ENCODE measurements at places on chromosomes 7 and 10. TPM values are rescaled to one million over a fixed set of nuclear protein-coding genes. Genes with fewer than 3 reads are reported as not detected.

INHBA gene
- total RNA-seq: 601 TPM

MYOZ1 gene
- total RNA-seq: 18.4 TPM

FAM131B gene
- 4.0 TPM for total RNA-seq

RGS10 gene
- total RNA-seq: 19.0 TPM

SH2D4B gene
- total RNA-seq: not detected

CDNF gene
- total RNA-seq: 0.69 TPM

STEAP1B gene
- 4.2 TPM for total RNA-seq

GRCh38 chr10:69957886-69958555 is 94.6 kb upstream of the MACROH2A2 start:
- peaks cover 7% of the 10 kb centered on the region for H3K4me1 ChIP-seq
- H3K4me3 ChIP-seq: no peak overlapping the region
- H3K36me3 ChIP-seq: peaks cover 11% of the 10 kb centered on the region
- no peak overlapping the region for H3K27ac ChIP-seq
- H3K27me3 ChIP-seq: no peaks in the 10 kb centered on the region
- DNase-seq: no peak

DNA sequence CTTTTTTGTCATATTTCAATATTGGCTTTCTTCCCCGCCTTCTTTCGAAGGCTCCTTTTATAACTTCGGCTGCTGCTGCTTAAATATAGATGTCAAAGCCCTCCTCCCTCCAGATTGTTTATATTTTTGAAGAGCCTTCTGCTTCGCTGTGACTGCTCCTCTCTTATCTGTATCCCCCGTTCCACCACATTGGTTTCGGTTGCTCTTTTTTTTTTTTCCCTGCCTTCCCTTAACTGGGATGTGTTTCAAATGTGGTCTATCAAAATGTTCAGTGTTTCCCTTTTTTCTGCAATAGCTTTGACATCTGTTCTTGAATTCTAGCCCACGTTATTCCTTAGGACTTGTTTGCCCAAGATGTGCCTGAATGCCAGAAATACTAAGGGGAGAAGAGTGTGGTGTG is 96.4 kb downstream of the CUX1 start:
- H3K4me3 ChIP-seq: no peak overlapping the region
- H3K27ac ChIP-seq: peak overlapping the region; percentile 0
- peaks cover 23% of the 10 kb centered on the region for H3K4me1 ChIP-seq
- H3K36me3 ChIP-seq: peaks cover 6% of the 10 kb centered on the region

DNA sequence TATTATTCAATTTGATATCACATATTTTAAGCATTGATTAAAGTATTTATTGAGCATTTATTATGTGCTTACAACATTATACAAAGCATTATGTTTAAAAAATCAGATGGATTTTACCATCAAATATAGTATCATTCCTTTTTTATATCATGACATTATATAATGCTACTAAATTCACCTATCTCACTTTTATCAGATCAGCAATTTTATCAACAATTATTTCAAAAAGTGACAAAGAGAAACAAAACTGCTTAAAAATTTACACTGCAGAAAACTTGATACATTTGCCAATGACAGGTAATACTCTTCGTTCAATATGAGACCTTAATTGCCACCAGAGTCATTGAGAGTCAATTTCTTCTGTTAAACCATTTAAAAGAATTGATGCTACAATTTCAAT is 82.0 kb downstream of the CHCHD3 start:
- H3K4me1 ChIP-seq: peaks cover 41% of the 10 kb centered on the region
- H3K27me3 ChIP-seq: no peaks in the 10 kb centered on the region
- no peak for DNase-seq
- no peaks in the 10 kb centered on the region for H3K36me3 ChIP-seq
- no peak overlapping the region for H3K4me3 ChIP-seq

GRCh38 chr7:106177300-106177690 is 65.2 kb upstream of the SYPL1 start:
- H3K4me3 ChIP-seq: no peak overlapping the region
- H3K27ac ChIP-seq: no peak overlapping the region
- DNase-seq: no peak
- H3K36me3 ChIP-seq: no peaks in the 10 kb centered on the region
- H3K4me1 ChIP-seq: peaks cover 11% of the 10 kb centered on the region
- peaks cover 16% of the 10 kb centered on the region for H3K27me3 ChIP-seq

DNA sequence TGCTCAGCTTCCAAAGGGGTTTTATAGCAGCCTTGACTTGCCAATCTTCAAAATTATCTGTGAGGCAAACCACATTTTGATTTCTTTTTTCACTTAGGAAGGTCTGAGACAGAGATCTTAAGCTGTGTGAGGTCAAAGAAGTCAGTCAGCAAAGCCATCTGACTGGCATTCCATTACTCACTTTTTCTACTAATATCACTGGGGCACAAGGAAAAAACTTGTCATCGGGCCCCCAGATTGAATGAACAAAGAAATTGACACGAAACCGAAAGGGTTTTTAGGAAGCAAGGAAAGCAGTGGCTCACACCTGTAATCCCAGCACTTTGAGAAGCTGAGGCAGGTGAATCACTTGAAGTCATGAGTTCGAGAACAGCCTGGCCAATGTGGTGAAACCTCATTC is 78.5 kb upstream of the FRMD4A start:
- no peak for DNase-seq
- H3K36me3 ChIP-seq: no peaks in the 10 kb centered on the region
- no peak overlapping the region for H3K27ac ChIP-seq
- H3K4me1 ChIP-seq: peaks cover 76% of the 10 kb centered on the region
- no peaks in the 10 kb centered on the region for H3K27me3 ChIP-seq
- H3K4me3 ChIP-seq: no peak overlapping the region

- DNase-seq: no peak
- H3K4me1 ChIP-seq: peaks cover 6% of the 10 kb centered on the region
- H3K27me3 ChIP-seq: no peaks in the 10 kb centered on the region
- no peak overlapping the region for H3K4me3 ChIP-seq
Measured at GRCh38 chr7:112238852-112239610, 32.5 kb downstream of the ZNF277 start.

GRCh38 chr7:151110941-151111645 is 24.8 kb downstream of the AGAP3 start:
- no peak for DNase-seq
- no peak overlapping the region for H3K27ac ChIP-seq
- no peaks in the 10 kb centered on the region for H3K27me3 ChIP-seq
- H3K36me3 ChIP-seq: no peaks in the 10 kb centered on the region
- H3K4me3 ChIP-seq: no peak overlapping the region

DNA sequence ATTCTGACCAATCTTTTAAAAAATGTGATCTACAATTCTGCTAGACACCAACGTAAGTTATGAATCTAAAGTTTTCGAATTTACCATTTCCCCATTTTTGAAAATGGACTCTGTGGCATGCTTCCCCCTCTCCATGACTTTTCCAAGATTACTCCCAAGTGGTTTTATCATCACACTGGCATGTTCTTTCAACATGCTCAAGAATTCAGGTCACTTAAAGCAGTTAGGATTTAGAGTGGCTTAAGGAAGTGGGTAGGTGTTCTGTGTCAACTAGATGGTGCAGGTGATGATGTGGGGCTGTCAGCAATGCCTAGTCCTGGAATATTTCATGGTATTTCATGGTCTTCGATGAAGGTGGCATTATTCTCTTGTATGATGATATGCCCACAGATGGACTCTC is 164.0 kb upstream of the ASAH2 start:
- H3K4me1 ChIP-seq: peaks cover 47% of the 10 kb centered on the region
- DNase-seq: no peak
- H3K27me3 ChIP-seq: no peaks in the 10 kb centered on the region
- no peak overlapping the region for H3K27ac ChIP-seq

DNA sequence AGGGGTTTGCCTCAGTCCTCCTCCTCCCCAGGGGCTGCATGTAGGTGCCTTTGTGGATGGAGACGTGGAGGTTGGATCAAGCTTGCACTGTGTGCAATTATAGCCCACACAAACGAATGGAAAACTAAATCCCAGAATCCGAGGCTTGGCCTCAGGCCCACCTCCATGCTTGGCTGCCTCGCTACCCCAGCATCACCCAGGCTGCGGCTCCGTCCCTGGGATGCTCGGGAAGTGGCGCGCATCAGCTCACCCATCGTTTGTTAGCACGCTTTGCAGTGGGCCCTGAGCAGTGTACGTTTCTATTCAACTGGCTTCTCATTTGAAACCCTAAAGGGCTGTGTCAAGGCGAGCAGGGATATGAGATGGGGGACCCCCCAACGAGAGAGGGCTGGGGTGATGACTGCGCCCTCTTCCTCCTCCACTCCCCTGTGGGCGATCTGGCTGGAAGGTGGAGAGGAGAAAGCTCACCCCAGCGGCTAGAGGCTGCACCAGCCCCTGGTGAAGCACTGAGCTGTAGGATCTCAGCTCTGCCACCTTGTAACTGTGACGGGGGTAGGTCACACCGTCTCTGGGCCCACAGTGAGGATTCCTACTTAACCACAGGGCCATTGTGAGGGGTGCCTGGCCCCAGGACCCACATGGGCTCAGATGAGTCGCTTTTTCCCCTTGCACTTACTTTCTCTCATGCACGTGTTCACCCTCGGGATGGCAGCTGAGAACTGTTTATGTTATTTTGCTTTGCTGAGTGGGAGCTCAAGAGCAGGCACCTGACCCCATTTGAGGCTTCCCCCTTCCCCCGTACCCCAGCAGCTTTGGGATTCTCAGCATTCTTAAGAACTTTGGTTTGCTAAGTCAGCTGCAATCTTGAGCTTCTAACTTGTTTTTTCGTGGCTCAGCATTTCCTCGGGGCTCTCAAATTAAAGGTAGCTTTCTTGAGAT is 12.7 kb upstream of the BTBD16 start:
- H3K4me1 ChIP-seq: peaks cover 26% of the 10 kb centered on the region
- H3K4me3 ChIP-seq: no peak overlapping the region
- H3K27me3 ChIP-seq: no peaks in the 10 kb centered on the region

DNA sequence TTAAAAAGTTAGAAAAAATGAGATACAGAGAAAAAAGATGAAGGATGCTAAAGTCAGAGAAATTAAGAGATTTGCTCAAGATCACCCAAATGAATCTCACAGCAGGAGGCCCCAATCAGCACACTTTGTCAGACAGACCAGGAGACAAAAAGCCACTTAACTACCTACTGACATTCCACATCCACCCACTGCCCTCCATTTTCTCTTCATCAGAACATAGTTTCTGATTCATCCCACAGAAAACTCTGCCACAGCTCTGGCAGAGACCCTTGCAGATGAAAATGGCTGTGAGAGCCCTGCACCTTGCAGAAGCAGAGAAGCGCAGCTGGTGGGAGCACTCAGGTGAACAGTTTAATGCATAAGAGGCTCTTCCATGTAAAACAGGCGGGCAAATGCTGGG is 26.6 kb downstream of the DGKI start:
- H3K4me1 ChIP-seq: peaks cover 64% of the 10 kb centered on the region
- H3K36me3 ChIP-seq: peaks cover 9% of the 10 kb centered on the region
- H3K27ac ChIP-seq: peak overlapping the region; percentile 78
- no peaks in the 10 kb centered on the region for H3K27me3 ChIP-seq
- no peak overlapping the region for H3K4me3 ChIP-seq
- no peak for DNase-seq

DNA sequence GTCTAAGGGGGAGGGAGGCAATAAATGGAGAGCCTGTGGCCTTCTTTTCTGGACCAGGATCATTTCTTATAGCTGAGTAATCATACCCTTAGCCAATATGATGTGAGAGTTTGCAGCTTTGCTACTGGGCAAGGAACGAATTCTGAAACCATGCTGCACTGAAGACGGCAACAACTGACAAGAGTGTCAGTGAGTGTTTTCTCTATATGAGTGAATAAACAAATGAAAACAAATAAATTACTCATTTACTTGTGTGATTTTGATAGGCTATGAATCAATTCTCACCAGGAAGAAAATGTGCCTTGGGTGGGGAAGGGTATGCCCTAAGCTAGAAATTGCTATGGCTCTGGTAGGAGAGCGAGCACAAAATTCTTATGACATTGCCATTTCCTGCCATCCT is 79.4 kb upstream of the LRRN3 start:
- peaks cover 8% of the 10 kb centered on the region for H3K4me1 ChIP-seq
- H3K27ac ChIP-seq: no peak overlapping the region
- H3K36me3 ChIP-seq: no peaks in the 10 kb centered on the region

- H3K4me3 ChIP-seq: peak overlapping the region; percentile 4
- no peaks in the 10 kb centered on the region for H3K36me3 ChIP-seq
- H3K27me3 ChIP-seq: no peaks in the 10 kb centered on the region
- H3K27ac ChIP-seq: no peak overlapping the region
Measured at GRCh38 chr7:100130608-100131453, 4.1 kb downstream of the MBLAC1 start.

All from chondrocyte (in vitro differentiated cells).